Ascending aorta (tissue), 2 donors: ENCODE measurements at places on chromosomes 6 and 20.

GRCh38 chr6:6910734-6911295, 196.9 kb upstream of the RREB1 start:
- DNase-seq, result no peak

GRCh38 chr6:42783876-42784642, 2.2 kb downstream of the BICRAL start:
- no peak for DNase-seq

- no peak for DNase-seq
Observed at GRCh38 chr20:47124181-47124717, 229.6 kb downstream of the EYA2 start.

DNA sequence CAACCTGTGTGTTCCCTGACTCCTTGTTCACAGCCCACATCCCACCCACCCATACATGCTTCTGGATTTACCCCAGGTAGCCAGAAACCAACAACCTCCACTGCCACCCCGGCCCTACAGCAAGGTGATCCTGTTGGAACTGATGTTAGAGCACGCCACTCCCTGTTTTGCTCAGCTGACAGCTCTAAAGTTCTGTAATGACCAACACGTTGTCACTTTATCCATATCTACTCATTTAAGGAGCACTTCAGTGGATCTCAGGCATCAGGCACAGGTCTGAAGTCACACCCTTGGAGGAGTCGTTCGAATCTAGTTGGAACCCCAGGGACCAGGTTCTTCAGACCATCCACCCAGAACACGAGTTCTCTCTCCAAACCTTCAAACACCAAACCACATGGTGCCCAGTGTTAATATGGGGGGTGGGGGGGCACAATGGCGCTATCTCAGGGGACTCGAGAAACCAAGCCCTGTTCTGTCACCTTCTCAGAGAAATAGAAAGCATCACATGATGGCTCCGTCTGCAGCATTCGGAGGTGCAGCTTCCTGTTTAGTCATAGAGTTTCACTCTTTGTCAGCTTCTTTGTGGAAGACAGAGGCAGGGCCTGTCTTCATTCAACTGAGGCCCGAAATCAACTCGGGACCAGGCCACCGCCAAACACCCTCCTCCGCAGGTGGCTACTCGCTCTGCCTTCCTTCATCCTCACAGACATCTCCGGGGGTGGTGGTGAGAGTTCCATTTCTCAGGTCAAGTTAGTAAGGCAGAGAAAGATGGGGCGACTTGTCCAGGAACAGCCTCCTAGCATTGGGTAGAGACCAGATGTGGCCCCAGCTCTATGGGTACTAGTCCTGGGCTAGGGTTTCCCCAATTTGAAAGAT, 142.2 kb downstream of the NFATC2 start:
- no peak for DNase-seq

DNA sequence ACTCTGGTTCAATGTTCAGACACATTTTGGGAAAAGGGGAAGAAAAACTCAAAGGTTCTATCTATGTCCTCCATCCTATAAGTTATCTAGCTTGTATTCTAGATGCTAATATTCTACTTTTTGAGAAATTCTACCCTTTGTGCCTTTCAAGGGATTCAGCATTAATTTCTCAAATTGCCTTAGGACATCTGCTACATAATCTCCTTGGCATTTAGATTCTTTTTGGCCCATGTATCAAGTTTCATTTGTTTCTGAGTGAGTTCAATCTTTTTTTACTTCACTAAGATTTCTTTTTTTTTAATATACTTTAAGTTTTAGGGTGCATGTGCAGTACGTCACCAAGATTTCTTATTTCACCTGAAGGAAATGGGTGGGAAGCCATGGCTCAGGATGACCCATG, 232.7 kb upstream of the TENT5A start:
- DNase-seq, result no peak

DNA sequence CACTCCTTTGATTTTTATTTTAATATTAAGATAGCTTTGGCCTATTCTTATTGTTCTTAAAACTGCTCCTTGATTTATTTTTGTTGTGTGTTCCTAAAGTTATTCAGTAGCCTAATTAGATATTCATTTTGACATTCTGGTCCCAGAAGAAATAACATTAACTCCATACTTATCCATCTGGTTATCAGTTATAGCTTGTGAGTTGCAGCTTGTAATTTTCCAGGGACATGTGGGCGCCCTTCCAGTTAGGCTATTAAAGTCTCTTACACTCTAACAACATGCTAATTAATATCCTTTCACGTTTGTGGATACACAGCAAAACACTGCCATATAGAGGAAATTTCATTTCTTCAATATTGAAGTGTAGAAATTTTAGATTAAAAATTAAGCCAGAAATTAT, 987.5 kb downstream of the HACE1 start:
- DNase-seq, result no peak

- no peak for DNase-seq
Observed at GRCh38 chr6:38354037-38354381, 285.7 kb downstream of the BTBD9 start.

DNA sequence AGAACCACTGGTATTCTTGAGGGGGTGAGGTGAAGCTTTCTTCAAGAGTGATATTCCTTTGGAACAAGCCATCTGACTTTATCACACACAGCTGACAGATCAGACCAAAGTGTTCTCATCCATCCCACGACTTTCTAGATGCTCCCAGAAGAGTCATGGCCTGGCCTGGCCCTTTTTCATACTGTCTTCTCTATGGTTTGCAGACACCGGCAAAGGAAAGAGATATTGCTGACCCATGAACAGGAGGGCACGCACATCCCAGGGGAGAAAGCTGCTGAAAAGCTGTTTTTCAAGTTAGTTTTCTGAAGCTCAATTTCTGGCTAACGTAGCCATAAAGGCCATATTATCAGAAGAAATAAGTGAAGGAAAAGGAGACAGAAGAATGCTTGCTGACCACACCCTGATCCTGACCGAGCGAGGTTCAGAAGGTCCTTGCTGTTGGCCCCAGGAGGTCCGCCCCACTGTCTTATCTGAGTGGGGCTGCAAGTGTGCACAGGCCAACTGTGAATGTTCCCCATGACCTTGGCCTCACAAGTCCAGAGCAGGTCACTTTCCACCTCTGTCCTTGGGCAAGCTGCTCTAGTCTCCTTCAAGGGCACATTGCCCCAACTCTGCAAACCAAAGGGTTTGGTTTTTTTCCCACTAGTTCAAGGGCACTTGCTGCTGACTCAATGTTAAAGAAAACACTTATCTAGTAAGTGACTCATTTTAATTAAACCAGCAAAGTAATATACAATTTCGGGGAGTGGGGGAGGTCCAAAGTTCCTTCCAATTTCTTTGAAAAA, 2.0 kb downstream of the ACSS1 start:
- no peak for DNase-seq

DNA sequence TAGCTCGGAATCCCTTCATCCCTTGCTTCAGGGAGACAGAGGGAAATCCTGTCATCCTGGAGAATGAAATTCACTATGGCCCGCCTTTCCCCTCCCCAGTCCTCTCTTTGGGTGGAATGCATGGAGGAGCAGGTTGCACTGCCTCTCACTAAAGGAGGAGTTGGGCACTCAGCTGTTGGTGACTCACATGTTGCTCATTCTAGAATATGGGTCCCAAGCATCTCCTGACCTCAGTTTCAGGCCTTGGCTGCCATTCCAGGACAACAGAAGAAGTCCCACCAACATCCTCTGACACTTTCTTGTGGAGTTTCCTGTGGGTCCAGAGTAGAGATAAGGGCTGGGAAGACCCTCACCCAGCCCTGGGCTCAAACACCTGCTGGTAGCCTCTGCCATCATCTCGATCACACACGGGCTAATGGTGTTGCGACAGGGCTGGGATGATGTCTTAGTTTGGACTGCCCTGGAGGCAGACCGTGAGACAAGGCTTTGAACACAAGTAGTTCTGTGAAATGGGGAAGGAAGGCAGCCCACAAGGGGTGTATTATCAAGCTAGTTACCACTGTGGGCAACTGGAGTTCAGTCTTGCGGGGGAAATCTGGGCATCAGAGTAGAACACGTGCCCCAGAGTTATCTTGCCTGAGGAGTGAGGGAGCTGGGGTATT, 52.4 kb upstream of the RNF24 start:
- no peak for DNase-seq

- DNase-seq, result no peak
Observed at GRCh38 chr6:1764397-1764987, 154.8 kb downstream of the FOXC1 start.

DNA sequence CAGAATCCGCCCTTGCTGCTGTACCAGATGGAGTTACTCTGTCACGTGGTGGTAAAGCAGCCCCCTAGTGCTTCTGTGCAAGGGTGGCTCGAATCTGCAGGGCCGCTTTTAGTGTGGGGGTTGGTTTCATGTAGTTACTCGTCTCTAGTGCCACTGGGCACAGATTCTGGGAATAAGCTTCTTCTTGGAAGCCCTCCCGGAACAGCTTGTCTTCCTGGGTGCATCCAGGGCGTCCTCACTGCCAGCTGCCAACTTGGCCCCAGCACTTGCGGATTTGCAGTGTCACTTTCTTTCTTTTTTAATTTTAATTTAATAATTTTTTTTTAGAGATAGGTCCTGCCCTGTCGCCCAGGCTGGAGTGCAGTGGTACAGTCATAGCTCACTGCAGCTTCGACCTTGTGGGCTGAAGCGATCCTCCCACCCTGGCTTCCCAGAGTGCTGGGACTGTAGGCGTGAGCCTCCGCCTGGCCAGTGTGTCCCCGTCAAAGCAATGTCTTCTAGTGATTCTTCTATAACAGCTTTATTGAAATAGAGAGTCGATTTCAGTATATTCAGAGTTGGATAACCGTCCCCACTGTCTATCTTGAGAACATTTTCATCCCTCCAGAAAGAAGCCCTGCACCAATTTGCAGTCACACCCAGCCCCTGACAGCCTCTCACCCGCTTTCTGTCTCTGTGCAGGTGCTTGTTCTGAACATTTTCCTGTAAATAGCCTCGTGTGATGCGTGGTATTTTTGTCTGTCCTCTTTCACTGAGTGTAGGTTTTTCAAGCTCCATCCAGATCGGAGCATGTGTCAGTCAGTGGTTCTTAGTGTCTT, 25.9 kb downstream of the PYGB start:
- peak; percentile 51 for DNase-seq

DNA sequence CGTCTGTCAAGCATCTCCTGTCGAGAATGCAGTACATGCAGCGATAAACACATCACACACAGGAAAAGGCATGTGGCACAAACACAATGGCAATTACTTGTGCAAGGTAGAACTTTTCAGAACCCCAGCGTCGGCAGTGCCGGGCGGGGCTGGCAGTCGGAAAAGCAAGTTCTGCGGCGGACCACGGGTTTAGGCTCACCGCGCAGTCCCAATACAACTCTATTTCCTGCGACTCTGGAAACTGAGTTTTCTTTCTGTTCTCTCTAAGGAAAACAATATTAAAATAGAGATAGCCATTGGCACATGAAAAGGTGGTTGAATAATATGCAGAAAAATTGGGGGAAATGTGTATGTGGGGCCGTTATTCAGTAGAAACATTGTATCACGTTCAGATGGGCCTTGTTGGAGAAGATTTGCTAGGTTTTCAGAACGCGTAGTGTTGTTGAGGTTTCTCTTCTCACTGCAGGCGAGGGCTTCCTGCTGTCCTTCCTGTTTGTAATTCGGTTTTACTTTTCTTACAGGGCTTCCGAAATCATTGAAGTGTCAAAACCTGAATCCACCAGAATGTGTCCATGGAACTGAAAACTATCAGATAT, 369.5 kb downstream of the THBS2 start:
- no peak for DNase-seq

DNA sequence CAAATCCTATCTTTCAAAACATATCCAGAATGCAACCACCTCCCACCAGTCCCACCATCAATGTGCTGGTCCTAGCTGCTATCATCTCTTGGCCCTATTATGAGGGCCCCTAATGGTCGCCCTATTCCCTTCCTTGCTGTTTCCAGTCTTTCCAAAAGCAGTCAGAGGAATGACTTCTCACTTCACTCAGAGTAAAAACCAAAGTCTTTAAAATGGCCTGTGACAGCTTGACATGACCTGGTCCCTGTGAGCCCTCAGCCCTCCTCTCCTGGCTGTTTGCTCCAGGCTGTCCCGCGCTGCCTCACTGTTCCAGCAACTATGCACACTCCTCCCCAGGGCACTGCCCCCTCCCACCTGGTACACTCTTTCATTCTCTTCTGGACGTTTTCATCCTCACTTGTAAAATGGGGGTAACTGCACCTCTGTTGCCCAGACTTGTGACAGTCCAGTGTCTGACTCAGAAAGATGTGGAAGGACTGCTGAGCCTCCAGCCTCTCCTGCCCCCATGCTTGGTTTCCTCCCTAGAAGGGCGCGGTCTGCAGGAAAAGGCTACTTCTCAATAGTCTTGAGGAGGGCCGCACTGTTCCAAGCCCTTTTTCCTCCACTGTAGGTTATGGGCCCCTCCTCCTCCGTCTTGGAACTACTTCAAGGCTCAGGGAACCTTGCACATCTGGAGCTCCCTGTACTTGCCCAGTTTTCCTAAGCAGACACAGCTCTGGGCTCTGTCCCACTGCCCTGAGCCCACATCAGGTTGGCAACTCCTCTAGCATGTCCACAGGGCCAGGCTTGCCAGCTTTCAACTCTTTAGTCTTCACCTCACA, 64.7 kb downstream of the MYH7B start:
- peak; percentile 53 for DNase-seq

DNA sequence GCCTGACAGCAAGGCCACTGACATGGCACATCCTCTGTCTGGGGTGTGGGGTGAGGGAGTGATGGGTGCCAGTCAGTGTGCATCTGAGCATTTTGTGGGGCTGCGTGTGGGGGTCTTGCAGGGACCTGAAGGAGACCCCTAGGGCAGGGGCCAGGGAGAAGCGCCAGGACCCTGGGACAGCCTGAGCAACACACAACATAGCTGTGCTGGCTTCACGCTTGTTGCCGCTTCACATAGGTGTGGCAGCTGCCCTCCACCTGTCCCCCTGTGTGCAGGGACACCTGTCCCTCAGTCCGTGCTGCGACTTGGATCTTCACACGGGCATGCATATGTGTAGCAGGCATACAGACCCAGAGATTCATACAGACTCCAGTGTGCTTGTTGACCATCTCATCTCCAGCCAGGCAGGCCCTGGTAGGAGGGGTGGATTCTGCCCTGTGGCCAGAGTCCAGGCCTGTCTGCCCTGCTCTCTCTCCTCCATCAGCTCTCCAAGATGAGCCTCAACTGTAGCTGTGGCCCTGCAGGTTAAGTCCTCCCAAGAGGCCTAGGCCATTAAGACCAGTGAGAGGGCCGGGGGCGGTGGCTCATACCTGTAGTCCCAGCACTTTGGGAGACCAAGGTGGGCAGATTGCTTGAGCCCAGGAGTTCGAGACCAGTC, 3.2 kb upstream of the NPBWR2 start:
- DNase-seq, result peak; percentile 1

DNA sequence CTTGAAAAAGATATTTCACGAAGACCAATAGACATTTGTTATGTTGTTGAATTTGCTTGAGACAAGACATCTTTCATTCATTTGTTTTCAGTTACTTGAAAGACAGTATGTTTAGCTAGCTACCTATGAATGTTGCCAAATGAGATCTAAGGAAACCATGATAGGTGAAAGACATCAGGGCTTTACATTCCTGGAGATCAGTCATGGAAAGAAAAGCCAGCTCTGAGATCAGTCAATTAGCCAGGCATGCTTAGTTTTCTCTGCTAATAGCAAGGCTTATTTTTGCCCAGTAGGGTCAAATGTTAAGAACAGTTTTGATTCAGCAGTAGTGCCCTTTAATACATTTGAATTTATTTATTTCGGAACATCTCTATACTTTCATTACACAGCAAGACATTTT, 116.5 kb upstream of the EDN1 start:
- DNase-seq, result no peak
